Mucosa of descending colon (tissue), 3 donors: ENCODE measurements at places on chromosomes 1 and 21. TPM values are rescaled to one million over a fixed set of nuclear protein-coding genes. Genes with fewer than 3 reads are reported as not detected.

GRCh38 chr1:98796049-98796448 is 134.5 kb downstream of the SNX7 start:
- no peak for DNase-seq

DNA sequence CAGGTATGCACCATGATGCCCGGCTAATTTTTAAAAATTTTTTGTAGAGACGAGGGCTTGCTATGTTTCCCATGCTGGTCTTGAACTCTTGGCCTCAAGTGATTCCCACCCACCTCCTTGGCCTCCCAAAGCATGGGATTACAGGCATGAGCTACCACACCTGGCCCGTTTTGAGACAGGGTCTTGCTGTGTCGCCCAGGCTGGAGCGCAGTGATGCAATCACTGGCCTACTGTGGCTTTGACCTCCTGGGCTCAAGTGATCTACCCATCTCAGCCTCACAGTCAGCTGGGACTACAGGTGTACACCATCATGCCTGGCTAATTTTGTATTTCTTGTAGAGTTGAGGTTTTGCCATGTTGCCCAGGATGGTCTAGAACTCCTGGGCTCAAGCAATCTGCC is 7.5 kb upstream of the SH3D21 start:
- DNase-seq = no peak

GRCh38 chr1:54754486-54755285 is 9.6 kb downstream of the PARS2 start:
- no peak for DNase-seq

GRCh38 chr1:68010090-68010489 is 40.3 kb downstream of the DIRAS3 start:
- no peak for DNase-seq

DNA sequence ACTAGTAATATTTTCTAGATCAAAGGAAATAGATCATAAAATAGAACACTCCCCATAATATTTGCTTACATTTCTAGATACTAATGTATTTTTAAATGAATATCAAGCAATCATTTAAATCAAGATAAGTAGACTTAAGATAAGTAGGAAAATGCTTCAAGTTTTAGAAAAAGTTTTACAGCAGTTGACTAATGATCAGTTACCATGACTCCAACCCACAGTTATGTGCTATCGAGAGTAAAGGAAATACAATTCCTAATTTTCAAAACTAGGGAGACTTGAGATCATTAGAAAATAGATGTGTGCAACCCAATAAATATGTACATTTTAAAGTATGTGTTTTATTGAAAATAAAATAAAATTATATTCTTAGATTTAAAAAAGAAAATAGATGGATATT is 95.0 kb downstream of the DENND1B start:
- no peak for DNase-seq

DNA sequence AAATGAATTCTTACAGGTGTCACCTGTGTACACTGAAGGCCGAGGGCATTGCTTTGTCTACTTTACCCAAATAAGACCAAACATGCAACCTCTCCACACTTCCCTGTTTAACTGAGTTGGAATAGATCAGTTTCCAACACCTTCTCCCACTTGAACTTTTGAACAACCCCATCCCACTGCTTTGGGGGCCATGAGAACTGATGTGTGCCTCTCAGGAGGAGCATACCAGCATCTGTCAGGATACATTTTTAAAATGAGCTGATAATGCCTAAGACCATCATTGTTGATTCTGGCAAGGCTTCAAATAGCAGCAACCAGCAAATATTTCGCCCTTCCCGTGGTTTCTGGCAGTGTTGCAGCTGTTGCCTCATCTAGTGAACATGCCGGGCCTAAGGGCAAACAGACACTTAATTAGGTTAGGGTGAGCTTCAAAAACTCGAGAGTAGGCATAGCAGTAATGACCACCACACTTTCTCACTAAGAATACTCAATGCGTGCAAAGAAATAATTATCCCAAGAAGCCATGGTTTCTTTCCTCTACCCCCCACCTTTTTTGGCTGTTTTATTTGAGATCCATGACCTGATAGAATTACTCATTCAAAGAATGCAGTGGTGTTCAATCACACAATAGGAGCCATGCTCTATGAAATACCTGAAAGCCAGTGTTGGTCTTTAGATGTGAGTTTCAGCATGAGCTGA is 63.7 kb downstream of the MAP10 start:
- no peak for DNase-seq

The MLLT11 gene
- total RNA-seq = 5.4 TPM
